ENCODE measurements at places on chromosomes 12 and 14.

- DNase-seq = no peak
Measured at GRCh38 chr14:93742761-93743160, 45.5 kb downstream of the PRIMA1 start.

DNA sequence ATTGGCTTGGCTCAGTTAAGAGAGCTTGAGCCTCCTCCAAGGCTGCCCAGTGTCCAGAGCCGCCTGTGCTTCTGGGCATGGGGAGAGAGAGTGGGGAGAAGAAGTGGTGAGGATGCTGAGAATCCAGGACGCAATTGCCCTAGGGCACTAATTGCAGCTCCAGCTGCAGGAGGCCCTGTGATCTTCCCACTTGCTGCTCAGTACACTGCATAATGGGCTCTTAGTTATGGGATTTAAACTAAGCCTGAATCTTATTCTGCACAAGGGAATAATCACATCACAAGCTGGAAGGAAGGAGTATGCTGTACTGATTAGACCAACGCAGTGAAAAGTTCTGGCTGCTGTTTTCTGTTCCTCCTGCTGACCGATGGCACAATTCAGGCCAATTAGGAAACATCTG lies 101.0 kb upstream of the PRMT8 start:
- DNase-seq = no peak

DNA sequence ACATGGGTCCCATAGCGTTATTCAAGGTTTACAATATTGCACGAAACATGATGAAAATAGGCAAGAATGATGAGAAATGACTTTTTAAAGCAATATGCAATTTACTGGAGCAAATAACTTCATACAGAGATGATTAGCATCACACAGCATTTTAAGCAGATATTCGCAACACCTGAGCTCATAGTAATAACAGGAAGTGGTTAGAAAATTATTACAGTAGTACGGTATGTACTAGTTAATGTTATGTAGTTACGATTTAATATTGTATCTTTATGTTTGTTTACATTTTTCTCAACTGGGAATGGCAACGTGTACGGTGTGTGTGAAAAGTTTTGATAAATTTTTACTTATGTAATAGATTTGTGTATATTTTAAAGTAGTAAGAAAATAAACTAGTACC lies 102.6 kb downstream of the OSBPL8 start:
- DNase-seq = no peak

DNA sequence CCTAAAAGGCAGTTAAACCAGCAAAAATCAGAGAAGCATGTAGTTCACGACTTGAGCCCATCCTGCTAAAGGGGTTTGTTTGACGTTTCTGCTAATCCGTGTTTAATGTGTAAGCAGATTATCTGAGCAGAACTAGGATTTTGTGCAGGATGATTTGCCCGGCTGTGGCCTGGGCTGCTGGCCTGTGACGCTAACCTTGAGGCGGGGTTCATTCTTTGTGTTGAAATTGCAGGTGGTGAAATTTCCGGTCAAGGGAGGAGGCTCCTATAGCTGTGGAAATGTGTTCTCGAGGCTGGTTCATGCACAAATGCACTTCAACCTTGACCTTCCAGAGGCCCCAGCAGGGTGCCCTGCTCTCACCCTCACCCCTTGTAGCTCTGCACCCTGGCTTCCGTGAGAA lies 63.7 kb downstream of the SLC24A4 start:
- DNase-seq = no peak

DNA sequence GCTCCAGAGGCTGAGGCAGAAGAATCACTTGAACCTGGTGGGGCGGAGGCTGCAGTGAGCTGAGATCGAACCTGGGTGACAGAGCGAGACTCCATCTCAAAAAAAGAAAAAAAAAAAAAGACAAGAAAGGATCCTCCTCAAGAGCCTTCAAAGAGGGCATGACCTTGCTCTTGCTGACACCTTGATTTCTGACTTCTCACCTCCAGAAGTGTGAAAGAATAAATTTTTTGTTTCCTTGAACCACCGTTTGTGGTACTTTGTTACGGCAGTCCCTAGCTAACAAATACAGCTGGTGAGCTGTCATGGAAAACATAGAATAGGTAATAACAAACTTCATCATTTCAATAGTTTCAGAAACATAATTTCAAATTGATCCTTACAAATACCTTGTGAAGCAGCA lies 1.9 kb upstream of the ACTR10 start:
- no peak for DNase-seq

- no peak for DNase-seq
Measured at GRCh38 chr12:125332900-125333299, 267.7 kb downstream of the AACS start.

DNA sequence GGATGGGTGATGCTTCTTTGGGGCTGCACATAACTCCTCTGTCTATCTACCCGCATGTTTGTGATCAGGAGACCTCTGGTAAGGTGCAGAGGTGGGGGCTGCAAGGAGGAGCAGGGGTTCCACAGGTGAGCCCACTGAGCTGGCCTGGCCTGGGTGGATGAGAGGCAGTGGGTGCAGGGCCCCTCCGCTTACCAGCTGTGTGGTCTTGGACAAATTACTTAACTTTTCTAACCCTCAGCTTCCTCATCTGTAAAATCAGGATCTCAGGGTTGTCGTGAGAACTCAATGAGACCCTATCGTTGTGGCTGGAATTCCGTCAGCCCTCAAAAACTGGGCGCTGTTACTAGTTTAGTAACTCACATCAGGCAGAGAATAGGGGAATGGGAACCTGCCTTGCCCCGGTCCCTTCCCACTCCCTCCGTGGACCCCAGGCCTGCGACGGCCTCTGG lies 7.5 kb downstream of the PTPN6 start:
- no peak for DNase-seq

DNA sequence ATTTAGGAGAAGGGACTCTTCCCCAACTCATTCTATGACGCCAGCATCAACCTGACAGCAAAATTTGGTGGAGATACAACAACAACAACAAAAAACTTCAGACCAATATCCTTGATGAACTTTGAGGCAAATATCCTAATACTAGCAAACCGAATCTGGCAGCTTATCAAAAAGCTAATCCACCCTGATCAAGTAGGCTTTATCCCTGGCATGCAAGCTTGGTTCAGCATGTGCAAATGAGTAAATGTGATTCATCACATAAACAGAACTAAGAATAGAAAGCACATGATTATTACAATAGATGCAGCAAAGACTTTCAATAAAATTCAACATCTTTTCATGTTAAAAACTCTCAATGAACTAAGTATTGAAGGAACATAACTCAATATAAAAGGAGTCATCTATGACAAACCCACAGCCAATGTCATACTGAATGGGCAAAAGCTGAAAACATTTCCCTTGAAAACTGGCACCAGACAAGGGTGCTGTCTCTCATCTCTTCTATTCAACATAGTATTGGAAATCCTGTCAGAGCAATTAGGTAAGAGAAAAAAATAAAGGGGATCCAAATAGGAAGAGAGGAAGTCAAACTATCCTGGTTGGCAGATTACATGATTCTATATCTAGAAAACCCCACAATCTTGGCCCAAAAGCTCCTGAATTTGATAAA lies 233.3 kb downstream of the CCDC59 start:
- DNase-seq = no peak

DNA sequence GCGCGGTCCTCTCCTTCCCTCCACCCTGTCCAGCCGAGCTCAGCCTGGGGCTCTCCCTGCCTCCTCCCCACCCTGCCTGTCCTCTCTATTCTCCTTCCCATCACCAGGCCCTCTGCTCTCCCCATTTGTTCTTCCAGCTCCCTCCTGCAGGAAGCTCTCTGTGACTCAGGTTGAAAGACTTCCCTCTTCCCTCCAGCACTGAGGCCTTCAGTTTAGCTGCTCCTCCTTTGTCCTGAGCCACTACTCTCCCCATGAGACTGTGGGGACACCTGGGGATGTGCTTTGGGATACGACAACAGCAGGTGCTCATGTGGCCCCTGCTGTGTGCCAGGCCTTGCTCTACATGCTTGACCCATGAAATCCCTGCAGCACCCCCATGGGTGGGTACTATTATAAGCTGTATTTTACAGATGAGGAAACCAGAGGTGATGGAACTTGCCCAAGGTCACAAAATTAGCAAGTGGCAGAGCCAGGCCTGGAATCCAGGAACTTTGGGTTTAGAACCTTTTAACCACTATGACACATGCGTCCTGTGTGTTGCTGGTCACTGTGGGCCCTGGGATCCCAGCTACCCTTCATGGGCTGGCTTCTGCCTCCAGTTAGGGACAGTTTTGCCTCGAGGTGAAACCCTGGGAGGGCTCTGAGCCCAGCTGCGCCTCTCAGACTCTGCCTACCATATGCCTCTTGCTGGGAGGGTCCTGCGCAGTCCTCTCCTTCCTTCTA lies 5.5 kb downstream of the KRT80 start:
- DNase-seq = no peak

DNA sequence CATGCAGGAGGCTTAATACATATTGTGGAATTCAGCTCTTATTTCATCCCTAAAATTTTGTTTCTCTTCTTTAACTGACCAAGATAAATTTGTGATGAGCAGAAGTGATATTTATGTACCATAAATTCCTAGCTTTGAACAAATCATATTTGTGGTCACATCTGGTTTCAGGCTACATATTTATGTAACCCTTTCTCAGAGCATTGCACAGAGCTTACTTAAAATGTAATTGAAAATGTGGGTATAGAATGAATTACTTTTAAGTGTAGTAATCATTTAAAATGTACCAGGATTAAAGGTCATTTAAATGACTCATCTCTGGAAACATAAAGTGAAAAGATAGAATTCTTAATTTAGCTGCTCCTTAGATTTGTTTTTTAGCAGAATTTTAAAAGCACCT lies 129.9 kb upstream of the FRMD6 start:
- no peak for DNase-seq

GRCh38 chr12:112017041-112017440 lies 3.8 kb downstream of the ERP29 start:
- DNase-seq = no peak

- no peak for DNase-seq
Measured at GRCh38 chr12:5003025-5003666, 40.5 kb upstream of the KCNA5 start.

- DNase-seq = no peak
Measured at GRCh38 chr14:103535891-103536565, 7.0 kb downstream of the TRMT61A start.

- DNase-seq = no peak
Measured at GRCh38 chr12:13177373-13177772, 19.2 kb upstream of the EMP1 start.

GRCh38 chr12:92164712-92165111 lies 19.1 kb upstream of the BTG1 start:
- DNase-seq = no peak

GRCh38 chr12:54207539-54208294 lies 18.9 kb upstream of the SMUG1 start:
- peak; percentile 62 for DNase-seq

DNA sequence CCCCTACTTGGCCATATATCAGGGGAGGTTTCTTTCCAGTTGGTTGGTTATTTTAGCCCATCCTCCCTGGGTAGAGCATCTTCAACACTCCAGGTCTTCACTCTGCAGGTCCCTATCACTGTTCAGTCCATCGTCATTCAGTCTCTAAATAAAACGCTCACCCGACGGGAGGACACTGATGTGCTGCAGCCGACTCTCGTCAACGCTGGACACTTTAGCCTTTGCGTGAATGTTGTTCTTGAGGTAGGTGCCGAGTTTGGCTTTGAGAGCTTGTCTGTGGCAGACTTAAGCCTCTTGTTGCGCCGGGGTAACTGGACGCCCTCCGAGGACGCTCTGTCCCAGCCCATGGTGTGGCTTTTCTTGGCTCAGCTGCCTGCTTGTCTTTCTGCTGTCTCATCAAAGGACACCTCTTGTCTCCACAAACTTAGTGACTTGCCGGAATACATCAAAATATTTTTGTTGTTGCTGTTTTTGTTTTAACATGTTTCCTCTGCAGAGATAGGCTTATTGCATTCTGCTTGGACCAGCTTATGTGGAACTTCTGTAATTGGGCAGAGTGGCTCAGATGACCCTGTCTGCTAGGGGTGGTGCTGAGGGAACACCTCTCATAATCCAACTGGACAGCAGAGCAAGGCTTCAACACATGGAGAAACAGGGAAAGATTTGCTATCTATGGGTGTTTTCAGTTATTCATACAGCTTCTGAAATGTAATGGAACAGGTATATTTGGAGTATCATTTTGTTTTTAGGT lies 26.5 kb downstream of the TCTN1 start:
- DNase-seq = no peak

DNA sequence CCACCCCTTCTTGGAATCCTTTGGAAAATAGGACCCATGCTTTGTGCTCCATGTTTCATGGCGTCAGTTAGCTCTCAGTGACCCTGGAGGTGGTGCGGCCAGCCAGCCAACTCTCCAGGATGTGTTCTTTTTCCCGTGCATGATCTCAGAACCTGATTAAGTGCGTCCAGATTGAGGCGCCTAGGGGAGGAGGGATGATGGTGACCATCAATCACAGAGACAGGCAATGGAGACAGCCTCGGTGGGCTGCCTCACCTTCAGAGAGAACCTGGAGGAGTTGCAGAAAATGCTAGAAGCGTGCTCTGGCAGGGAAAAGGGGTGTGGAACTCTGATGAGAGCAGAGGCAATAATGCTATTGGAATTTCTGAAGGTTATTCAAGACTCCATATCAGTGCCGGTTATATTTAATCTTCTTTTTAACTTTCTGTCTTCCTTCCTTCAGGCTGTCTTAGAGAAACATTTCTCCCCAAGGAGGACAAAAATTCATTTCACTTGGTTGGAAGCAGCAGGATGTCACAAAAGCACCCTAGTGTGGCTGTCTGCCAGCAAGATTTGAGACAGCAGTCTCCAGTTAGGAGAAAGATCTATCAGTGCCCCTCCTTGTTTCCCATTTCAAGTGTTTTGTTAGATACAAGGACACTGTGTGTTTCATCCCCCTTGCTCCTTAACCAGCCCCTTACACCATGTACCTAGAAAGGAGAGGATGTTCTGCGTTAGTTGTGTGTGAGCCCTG lies 53.3 kb upstream of the IGF1 start:
- no peak for DNase-seq

DNA sequence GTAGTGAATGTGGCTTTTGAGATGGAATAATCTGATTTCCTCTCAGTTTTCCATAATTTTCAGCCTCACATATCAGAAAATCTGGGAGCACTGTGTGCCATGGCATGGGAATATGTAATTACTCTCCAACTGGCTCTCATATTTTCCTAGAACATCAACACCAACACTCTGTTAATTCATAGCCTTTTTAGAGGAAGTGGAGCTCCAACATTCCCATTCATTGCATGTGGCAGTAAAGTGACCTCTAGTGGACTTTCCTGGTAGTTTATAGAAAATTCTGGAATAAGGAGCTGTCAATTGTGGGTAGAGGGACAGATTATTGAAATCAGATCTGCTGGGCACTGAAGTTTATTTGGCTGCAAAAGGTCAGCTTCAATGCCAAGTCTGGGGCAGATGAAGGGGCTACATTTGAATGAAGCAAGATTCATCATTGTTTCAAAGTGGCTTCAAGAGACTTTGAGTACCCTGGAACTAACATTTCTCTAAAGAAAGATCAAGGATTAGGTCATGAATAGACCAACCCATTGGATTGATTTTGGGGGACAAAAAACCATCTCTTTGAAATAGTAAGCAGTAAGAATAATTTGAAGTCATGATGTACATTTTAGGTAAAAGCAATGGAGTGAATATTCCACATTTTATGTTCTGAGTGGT lies 23.6 kb upstream of the USP44 start:
- DNase-seq = no peak

All from T follicular helper cell (primary cell).